WTC11 (cell line): ENCODE measurements at places on chromosomes 12 and 14.

- DNase-seq: no peak
Observed at GRCh38 chr12:9163392-9163791, 44.8 kb downstream of the PZP start.

- no peak for DNase-seq
Observed at GRCh38 chr12:95637010-95637409, 85.7 kb upstream of the USP44 start.

DNA sequence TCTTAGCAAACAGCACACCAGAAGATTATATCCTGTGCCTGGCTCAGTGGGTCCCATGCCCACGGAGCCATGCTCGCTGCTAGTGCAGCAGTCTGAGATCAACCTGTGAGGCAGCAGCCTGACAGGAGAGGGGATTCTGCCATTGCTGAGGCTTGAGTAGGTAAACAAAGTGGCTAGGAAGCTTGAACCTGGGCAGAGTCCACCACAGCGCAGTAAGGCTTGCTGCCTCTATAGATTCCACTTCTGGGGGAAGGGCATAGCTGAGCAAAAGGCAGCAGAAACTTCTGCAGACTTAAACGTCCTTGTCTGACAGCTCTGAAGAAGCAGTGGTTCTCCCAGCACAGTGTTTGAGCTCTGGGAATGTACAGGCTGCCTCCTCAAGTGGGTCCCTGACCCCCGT is 210.3 kb downstream of the RMST start:
- no peak for DNase-seq

DNA sequence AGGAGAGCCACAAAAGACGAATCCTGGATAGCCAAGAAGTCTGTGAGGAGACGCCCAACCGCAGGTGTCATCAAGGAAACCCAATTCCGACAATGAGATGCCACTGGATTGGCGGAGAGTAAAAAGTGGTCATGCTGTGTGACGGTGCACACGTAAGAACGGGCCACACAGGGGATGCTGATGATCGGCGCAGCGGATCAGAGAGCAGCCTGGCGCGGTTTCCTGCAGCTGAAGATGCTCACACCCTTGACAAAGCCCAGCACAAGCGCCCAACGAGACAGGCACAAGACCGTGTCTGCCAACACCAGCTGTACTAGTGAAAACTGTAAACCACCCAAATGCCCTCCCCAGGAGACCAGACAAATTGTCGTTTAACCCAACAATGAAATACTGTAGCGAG is 55.8 kb downstream of the CCDC85C start:
- no peak for DNase-seq

DNA sequence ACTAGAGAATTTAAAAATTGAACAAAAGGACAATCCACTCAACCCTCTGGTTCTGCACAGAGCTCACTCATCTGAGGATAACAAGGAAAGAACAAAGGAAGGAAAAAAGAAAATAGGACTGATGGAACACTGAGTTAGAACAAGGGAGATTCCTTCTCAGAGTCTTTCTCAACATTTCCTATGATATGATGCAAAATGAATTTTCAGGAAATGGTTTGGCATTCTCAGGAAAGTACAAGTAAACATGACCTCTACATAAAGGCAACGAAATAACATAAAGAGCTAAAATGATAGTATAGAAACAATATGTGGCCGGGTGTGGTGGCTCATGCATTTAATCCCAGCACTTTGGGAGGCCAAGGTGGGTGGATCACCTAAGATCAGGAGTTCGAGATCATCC is 135.8 kb downstream of the ITPR2 start:
- DNase-seq: no peak

- no peak for DNase-seq
Observed at GRCh38 chr14:54808326-54809161, 94.1 kb downstream of the GCH1 start.

DNA sequence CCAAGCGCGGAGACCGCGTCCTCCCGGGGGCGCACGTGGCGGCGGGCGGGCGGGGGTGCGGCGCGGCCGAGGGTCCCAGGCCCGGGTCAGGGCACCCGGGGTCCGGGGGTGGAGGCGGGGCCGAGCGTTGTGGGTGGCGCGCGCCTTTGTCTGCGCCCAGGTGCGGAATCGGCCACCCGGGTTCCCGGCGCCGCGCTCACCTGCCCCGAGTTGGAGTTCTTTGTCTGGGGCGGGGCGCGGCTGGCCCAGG is 50.1 kb downstream of the LRCOL1 start:
- peak; percentile 49 for DNase-seq

- no peak for DNase-seq
Observed at GRCh38 chr14:60815371-60815770, 80.8 kb downstream of the MNAT1 start.

GRCh38 chr14:102666635-102667034 is 74.2 kb downstream of the RCOR1 start:
- no peak for DNase-seq

DNA sequence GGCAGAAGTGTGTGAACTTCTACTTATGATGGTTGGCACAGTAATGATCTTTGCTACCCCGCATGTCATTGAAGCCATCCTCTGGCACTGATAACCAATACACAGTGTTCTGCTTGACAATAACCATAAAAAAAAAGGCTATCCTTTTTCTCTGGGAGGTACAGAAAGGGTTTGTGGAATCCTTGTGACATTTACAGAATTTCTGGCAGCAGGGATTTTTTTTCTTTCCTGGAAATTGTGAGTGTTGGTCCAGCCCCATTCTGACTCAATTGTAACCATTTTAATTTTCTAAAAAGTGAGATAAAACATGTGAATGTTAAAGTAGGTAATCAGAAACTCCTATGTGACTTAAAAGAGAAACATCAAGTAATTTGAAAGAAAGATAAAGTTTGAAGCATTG is 943.8 kb downstream of the TMTC2 start:
- no peak for DNase-seq

- DNase-seq: no peak
Observed at GRCh38 chr12:94228488-94228907, 80.1 kb downstream of the PLXNC1 start.

DNA sequence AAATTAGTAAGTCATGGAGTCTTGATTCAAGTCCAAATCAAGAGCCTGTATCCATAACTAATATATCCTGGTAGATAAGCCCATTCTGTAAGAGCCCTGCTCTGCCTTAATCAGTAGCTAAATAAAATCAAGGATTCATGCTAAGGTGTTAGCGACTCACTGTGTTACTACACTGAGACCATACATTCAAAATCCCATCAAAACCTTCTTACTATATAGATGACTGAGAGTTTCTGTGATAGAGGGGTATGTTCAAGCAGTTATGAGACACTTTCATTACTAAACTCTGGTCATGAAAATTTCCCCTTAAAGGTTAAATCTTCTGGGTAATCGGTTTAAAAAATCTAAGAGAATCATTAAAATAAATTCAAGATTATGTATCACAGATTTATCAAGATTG is 78.5 kb downstream of the MDGA2 start:
- no peak for DNase-seq

- no peak for DNase-seq
Observed at GRCh38 chr14:75960231-75960630, 21.6 kb downstream of the TGFB3 start.

GRCh38 chr12:114400361-114400811 is 5.6 kb downstream of the TBX5 start:
- DNase-seq: peak; percentile 40

DNA sequence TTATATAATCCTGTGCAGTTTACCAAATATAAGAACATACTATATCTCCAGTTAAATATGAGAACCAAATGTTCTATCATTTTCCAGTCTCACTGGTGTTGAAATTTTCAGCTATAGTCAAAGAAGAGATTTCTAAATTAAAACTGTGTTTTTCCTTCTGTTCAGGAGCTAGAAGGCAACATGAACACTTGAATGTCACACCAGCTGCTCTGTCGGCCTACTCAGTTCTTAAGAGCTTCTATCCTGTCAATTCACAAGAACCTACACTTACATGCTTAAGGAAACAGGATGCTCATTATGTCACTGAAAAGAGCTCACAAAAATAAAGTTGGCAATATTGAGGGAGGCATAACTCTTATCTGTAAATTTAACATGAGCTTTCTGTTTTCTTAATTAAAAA is 43.1 kb downstream of the ATP2B1 start:
- DNase-seq: no peak

- no peak for DNase-seq
Observed at GRCh38 chr12:88310666-88311065, 168.6 kb downstream of the TMTC3 start.

DNA sequence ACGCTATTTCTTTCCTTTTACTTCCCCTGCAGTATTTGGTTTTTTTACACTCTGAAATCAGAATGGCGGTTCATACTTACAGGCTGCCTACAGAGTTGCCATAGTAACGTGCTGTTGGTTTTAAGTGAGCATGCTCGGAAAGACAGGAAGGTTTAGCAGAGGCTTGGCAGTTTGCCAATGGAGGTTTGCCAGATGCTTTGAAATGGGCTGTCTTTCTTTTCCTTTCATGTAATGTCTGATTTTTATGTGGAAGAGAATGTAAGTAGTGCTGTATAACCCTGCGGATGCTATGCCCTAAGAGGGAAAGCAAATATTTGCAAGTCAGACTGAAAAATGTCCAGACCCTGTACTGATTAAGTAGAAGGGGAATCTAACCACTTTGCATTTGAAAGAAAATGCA is 32.8 kb downstream of the ARID4A start:
- peak; percentile 17 for DNase-seq

GRCh38 chr14:102568115-102568614 is 24.3 kb upstream of the RCOR1 start:
- DNase-seq: peak; percentile 66

GRCh38 chr14:68394764-68395143 is 398.1 kb downstream of the ZFP36L1 start:
- DNase-seq: peak; percentile 25

GRCh38 chr12:24791622-24792021 is 157.3 kb downstream of the BCAT1 start:
- DNase-seq: no peak

DNA sequence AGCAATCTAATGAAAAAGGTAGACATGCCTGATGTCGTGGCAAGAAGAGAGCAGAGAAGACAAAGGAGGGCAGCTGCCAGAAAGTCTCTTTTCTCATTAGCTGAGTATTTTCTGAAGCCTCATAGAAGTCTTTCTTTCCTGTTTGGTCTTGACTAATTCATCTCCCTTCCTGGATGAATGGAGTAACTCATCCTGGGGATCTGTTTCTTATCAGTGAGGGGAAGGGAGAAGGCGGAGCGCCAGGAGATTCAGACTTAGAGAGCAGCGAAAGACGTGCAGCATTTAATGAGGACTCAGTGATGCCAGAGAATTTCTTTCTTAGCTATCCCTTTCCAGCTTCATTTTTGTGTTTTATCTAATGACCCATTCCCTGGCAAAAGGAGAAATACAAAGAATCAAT is 89.4 kb downstream of the SLC15A4 start:
- DNase-seq: no peak

DNA sequence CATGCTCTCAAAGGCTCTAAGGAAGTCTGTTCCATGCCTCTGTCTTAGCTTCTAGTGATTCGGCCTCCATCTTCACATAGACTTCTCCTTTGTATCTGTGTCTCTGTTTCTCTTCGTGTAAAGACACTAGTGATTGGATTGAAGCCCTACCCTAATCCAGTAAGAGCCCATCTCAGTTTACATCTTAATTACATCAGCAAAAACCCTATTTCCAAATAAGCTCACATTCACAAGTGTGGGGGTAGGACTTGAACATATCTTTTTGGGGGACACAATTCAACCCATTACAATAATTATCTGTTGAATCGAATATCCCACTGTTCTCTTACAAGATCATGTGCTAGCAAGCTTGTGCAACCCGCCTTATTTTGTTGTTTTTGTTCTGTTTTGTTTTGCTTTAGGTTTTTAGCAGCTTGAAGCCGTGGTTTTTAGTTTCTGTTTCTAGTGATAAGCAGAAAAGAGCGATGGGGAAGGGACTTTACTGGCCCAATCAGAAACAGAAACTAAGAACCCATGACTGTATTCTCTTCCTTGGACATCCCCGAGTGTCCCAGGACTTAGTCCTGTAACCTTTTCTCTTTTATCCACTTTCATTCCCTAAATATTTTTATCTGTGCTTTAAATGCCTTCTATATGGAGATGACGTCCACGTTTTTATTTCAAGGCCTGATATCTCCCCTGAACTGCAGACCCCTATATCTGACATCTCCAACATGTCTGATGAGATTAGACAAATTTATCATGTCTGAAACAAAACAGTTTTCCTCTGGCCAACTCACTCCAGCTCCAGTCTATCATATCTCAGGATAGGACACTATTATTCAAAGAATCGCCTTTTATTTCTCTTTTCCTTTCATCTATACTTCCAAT is 353.0 kb downstream of the CCDC91 start:
- DNase-seq: no peak

- DNase-seq: no peak
Observed at GRCh38 chr12:122043476-122043875, 21.8 kb downstream of the BCL7A start.

GRCh38 chr12:130246560-130246959 is 84.3 kb downstream of the FZD10 start:
- no peak for DNase-seq

GRCh38 chr14:51039252-51039651 is 55.7 kb downstream of the TRIM9 start:
- no peak for DNase-seq

DNA sequence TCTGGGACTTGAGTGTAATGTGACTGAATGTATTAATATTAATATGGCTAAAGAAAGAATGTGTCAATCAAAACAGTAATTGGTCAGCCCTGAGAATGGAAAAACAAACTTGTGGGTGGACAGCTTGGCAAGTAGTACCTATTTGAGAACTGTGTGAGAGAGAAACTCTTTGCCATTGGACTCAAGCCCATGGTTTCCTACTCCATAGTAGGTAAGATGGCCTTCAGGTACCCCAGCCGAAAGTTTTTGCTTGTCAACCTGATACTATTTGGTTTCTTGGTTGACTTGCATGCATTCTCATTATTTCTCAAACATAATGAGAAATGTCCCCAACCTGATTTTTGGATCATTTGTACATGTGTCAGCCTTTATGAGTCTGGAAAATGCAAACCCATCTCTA is 391.1 kb downstream of the MDGA2 start:
- DNase-seq: no peak
